NCI-H1417 treated with DMSO at 0.1 percent for 48 hours (cell line): ENCODE measurements at places on chromosomes 5 and 9.

GRCh38 chr5:169149317-169149716, 151.6 kb downstream of the SLIT3 start:
- no peak for DNase-seq

DNA sequence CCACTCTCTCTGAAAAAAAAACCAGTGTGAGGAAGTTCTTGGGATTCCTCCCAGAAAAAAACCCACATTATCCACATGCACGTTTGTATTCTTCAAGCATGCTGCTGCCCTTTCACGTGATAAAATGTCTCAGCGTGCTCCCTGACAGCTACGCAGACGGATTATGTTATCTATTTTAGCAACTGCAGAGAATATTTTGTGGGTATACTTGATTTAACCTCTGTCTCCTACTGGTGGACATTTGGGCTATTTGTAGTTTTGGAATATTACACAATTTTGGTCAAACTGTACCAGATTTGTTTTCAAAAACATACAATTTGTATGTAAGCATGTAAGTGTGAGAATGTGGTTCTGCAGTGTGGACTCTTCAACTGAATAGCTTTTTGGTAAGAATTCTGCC, 10.7 kb downstream of the PRRC2B start:
- no peak for DNase-seq

- DNase-seq = no peak
These were observed 12.2 kb downstream of the CDC42SE2 start for GRCh38 chr5:131276072-131276471.

GRCh38 chr5:5270958-5271785, 131.0 kb downstream of the ADAMTS16 start:
- peak; percentile 4 for DNase-seq

DNA sequence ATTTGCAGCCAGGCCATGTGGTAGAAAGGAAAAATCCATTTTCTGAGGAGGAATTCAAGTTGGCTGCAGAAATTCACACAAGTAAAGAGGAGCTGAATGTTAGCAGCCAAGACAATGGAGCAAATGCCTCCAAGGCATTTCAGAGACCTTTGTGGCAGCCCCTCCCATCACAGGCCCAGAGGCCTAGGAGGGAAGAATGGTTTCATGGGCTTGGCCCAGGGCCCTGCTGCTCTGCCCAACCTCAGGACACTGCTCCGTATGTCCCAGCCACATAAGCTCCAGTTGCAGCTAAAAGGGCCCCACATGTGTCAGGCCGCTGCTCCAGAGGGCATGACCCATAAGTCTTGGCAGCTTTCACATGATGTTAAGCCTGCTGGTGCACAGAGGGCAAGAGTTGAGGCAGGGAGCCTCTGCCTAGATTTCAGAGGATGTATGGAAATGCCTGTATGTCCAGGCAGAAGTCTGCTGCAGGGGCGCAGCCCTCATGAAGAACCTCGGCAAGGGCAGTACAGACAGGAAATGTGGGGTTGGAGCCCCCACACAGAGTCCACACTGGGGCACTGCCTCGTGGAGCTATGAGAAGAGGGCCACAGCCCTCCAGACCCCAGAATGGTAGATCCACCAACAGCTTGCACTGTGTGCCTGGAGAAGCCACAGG, 144.2 kb upstream of the EPB41L4A start:
- no peak for DNase-seq

- no peak for DNase-seq
These were observed 368.2 kb downstream of the PDE4D start for GRCh38 chr5:59525311-59525710.

DNA sequence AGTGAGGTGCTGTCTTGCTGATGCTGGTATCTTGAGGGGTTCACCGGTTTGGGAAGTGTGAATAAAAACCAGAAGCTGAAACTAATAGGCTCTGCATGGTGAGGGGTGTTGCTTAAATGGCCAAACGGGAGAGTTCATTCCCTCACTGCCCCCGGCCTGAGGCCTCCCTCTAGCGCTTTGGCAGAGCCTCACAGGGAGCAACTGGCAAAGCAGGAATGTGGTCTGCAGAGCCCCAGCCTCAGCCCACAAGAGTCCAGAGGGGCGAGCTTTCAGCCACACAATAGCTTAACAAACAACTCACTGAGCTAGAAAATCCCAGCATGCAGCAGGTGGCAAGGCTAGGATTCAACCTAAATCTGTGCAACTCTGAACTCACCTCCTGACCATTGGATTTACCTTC, 234.8 kb downstream of the MED10 start:
- DNase-seq = no peak

- no peak for DNase-seq
These were observed 15.2 kb downstream of the GBGT1 start for GRCh38 chr9:133148199-133149129.

GRCh38 chr5:173229382-173229959, 5.5 kb downstream of the NKX2-5 start:
- DNase-seq = no peak

GRCh38 chr9:132141344-132141947, 20.4 kb upstream of the NTNG2 start:
- DNase-seq = peak; percentile 53

- no peak for DNase-seq
These were observed 59.6 kb downstream of the GALNT12 start for GRCh38 chr9:98867103-98867428.

DNA sequence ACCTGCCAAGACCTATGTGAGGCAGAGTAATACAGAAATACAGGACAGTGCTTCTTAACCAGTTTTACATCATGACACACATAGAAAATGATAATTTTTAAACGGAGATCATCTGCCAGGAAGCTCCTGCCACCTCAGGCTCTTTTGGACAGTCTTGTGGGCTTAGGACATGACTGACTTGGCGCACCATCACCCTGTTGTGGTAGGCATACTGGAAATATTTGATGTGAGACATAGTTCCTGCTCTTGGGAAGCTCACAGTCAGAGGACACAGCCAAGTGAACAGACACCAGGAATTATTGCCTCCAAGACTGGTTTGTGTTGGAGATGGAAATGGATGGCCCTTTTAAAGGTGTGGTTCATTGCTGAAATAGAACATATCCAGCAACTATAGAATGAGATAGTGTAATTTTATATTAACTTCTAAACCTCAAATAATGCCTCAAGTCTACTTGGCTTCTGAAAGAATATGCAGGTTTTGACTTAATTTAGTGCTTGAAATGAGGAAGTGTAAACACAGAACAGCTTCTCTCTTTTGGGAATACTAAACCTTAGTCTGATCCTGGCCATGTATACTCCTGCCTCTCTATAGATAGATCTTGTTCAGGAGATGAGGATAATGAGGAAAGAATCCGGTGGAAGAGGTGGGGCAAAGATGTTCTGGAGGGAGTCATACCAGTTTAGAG, 19.7 kb downstream of the CPEB4 start:
- DNase-seq = no peak

DNA sequence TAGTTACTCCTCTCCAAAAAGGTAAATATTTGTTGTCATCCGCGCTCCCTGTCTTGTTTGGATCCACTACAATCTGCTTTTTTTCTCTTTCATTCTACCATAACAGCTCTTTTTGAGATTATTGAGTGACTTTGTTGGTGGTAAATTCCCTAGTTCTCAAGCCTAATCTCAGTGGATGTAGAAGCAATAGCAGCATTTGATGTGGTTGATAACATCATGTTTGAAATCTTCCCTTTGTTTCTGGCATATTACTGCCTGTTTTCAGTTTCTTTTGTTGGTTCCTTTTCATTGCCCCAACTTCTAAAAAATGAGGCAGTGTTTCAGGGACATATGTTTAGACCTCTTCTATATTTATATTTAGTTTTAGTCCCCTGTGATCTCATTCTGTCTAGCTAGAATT, 8.9 kb downstream of the CDC42SE2 start:
- DNase-seq = no peak

GRCh38 chr9:27047136-27047535, 41.7 kb upstream of the LRRC19 start:
- no peak for DNase-seq

- no peak for DNase-seq
These were observed 3.0 kb downstream of the TXNDC15 start for GRCh38 chr5:134877159-134877558.

DNA sequence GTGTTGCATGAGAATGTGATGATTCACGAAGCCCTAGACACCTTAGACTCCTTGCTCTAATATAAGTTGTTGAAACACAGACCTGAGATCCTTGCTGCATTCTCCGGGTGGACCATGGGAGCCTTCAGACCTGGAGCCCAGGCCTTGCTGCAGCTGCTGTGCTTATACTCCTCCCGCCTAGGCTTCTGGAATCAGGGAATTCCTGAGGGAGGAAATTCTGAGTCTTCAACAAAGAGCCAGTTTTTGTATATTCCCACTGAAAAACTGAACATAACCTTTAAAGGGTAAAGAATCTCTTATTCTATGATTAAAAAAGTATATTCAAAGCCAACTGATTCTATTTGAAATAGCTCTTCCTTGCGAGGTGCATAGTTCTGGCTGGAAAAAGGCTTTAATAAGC, 245.1 kb upstream of the ELAVL2 start:
- DNase-seq = no peak

DNA sequence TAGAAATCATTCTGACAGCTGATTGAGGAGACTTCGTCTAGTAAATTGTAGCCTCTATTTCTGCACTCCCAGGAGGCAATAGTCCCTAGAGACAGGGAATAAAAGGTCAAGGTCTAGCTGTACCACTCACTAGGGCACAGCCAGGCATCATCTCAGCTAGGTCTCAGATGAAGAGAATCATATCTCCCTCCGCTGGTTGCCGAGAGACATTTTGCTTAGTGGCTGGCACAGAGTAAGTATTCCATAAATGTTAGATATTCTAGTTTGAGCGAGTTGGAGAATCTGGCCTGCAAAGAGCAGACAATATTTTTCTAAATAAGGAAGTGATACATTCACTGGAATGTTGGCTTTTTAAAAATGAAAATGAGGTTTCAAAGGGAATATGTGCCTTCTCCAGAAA, 180.4 kb upstream of the ACTBL2 start:
- DNase-seq = no peak

DNA sequence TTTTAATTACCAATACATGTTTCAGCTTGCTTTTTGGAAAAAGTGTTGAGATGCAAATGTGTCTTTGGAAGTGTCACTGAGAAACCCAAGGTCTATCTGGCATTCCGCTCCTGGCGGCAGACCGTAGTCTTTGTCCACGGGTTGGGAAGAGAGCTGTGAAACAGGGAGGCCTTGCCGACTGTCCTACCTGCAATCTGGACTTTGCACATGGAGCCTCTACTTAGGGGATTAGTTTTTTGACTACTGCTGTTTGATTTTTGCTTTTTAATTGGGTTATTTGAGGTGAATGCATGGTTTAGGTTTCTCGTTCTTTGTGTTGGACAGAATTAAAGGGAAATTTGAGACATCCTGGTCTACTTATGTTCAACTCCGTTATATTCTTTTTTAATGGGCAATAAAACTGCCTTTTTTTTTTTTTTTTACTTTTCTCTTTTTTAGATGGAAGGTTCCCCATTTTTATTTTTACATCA, 25.7 kb downstream of the TRIO start:
- no peak for DNase-seq

GRCh38 chr5:6501701-6502100, 53.0 kb downstream of the UBE2QL1 start:
- no peak for DNase-seq

DNA sequence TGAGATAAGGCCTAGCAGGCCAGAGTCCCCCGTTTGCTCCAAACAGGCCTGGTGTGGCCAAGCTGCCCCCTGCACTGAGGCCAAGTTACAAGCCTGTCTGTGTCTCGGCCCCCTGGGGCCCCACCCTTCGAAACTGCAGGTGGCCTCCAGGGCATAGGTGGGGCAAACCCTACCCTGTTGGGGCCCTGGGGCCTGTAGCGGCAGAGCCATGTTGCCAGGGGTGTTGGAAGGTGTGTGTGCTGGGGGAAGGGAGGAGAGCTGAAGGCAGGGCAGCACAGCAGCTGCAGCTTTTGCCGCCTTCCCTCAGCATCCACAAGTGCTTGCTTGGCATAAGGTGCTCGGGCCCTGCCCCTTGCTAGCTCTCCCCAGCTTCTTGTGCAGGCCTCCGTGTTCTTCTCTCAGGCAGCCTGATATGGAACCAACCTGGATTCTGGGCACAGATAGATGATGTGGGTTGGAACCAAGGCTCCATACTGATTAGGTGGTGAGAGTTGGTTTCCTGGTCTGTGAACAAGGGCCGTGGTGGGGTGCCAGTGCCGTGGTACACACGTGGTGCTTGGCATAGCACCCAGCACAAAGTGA, 12.7 kb downstream of the IRF1 start:
- DNase-seq = no peak

- DNase-seq = no peak
These were observed 31.4 kb upstream of the FAT2 start for GRCh38 chr5:151622367-151623088.

DNA sequence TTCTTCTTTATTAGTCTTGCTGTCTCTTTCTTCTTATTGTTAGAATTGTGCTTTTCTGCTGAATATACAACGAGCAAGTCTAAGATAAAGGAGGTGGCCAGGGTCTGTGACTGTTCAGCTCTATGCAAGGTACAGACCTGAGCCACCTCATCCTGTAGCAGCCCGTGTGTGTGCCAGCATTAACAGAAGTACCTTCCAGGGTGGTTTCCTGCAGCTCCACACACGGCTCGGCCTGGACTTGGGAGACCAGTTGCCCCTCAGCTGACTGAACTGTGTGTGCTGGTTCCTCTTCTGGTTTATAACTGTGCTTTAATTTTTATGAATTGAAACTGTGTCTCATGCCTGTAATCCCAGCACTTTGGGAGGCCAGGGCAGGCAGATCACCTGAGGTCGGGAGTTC, 70.5 kb downstream of the FBXL7 start:
- no peak for DNase-seq

GRCh38 chr9:134800791-134801339, 79.7 kb upstream of the FCN2 start:
- DNase-seq = no peak

GRCh38 chr5:160289721-160290120, 22.6 kb downstream of the CCNJL start:
- no peak for DNase-seq

GRCh38 chr5:32172923-32173266, 1.2 kb downstream of the GOLPH3 start:
- no peak for DNase-seq

- DNase-seq = no peak
These were observed 623 bp downstream of the FLT4 start for GRCh38 chr5:180648658-180649296.

- DNase-seq = no peak
These were observed 543.0 kb downstream of the MAT2B start for GRCh38 chr5:164048359-164048926.

- DNase-seq = no peak
These were observed 450.2 kb downstream of the NR2F1-AS1 start for GRCh38 chr5:93130624-93131490.

DNA sequence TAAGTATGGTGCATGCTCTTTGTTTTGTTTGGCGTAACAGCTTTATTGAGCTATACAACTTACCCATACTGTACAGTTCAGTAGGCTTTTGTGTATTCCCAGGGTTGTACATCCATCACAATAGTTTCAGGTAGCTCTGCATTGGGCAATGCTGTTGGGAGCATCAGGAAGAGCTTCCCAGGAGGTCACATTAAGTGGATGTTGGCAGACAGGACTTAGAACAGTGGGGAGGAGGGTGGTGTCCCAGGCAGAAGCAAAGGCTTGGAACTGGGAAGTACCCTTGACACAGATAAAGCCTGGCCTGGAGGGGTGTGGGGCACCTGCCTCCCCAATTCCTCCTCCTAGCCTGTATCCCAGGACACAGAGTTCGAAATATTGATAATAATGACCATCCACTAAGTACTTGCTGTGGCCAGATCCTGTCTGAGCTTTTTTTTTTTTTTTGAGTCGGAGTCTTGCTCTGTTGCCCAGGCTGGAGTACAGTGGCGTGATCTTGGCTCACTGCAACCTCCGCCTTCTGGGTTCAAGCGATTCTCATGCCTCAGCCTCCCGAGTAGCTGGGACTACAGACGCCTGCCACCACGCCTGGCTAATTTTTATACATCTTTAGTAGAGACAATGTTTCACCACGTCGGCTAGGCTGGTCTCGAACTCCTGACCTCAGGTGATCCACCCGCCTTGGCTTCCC, 1.3 kb downstream of the BBLN start:
- DNase-seq = no peak
